HFFc6 (cell line): ENCODE measurements at places on chromosomes 12 and 14.
A peak's percentile ranks its signal among the peaks of the same experiment; 100 is the strongest.

DNA sequence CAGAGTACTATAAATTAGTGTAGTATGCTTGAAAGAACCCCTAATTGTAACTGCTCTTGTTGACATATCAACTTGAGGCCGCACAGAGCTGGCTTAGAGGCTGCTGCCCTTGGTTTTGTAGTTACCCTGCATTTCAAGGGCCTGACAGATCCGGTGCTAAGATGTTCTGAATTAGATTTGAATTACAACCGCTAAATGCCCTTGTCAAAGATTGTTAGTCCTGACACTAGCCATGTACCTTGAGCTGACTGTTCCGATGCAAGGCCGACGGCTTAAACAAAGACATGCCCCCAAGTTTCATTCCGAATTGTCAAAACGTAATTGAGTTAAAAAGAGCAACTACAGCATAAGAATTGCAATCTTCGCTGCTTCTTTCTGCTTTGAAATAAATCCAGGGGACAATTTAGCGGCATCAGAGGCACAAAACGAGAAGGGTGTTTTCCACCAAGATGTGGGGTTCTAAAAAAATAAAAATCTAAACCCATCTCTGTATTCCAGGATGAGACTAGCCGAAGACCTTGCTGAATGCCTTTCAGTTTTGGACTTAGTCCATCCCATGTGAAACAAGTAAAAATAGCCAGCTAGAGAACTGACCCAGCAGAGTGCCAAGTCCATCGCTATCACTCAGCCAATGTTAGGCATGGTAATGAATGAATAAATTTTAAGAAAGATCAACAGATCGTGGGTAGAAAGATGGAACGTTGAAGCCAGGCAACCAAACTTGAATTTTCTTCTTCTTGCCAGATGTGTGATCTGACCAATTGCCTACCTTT, 148.7 kb downstream of the DICER1 start:
- no peak for DNase-seq

- DNase-seq = peak; percentile 17
Observed at GRCh38 chr14:59455411-59455810, 9.8 kb downstream of the GPR135 start.

GRCh38 chr14:104393898-104394381, 185.6 kb upstream of the C14orf180 start:
- DNase-seq = no peak

GRCh38 chr14:76782885-76783566, 21.8 kb downstream of the VASH1 start:
- no peak for DNase-seq
